ENCODE measurements at places on chromosomes 1 and 21.

- DNase-seq = peak; percentile 24
These were observed 126.7 kb upstream of the CSF3R start for GRCh38 chr1:36609241-36610027.

DNA sequence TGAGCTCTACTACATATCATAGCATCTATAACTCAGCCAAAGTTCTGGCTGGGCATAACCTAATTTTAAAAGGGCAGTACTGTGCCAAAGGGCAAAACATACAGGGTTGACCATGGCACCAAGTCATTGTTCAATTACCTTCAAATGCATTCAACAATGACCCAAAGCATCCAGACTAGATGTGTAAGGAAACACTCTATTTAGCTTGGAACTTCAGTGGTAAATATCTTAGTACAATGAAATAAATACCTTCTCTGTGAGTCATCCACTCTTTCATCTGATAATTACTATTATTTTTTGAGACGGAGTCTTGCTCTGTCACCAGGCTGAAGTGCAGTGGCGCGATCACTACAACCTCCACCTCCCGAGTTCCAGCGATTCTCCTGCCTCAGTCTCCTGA lies 70.0 kb downstream of the NVL start:
- no peak for DNase-seq

- no peak for DNase-seq
These were observed 137.5 kb downstream of the NOS1AP start for GRCh38 chr1:162206749-162207635.

DNA sequence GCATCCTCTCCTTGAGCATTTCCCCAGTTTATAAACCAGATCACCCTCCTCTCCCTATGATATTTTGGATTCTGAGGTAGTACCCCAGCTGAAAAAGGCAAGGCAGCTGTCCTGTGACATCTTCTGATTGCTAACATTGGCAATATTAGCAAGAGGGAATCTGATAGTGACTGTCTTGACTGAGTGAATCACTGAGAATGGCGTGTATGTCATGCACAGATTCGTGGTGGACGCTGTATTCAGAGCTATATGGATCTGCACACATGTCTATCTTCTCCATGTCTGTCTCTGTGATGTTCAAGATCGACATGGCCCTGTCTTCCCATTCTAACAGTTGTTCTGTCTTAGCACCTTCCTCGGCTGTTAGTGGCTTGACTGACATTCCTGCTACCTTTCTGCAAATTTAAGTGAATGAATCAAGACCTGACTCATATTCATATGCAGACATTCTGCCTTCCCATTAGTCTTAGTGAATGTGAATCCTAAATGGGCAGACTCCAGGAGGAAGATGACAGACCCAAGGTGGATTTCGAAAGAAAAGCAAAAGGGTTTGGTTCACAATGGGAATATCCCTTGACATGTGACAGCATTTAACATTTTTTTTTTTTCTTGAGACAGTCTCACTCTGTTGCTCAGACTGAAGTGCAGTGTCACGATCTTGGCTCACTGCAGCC lies 97.7 kb downstream of the PGBD5 start:
- DNase-seq = no peak

GRCh38 chr1:94708811-94709210 lies 111.3 kb upstream of the SLC44A3 start:
- no peak for DNase-seq

DNA sequence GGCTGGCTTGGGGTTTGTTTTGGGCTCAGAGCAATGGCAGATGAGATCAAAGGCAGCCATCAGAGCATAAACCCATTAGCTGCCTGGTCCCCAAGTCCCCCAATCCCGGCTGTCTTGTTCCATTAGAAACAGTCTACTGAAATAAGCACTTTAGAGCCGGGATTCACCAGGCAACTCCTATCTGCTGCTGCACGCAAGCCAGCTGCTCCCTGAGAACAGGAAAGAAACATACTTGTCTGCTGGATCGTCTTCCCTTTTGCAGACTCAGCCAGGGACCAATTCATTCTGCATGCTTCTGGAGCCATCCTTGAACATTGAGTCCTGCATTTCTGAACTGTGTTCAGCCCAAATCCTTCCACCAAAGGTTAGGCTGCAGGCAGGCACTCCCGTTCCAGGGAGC lies 21.8 kb downstream of the RXRG start:
- no peak for DNase-seq

GRCh38 chr21:43740497-43741156 lies 21.7 kb downstream of the PDXK start:
- no peak for DNase-seq

DNA sequence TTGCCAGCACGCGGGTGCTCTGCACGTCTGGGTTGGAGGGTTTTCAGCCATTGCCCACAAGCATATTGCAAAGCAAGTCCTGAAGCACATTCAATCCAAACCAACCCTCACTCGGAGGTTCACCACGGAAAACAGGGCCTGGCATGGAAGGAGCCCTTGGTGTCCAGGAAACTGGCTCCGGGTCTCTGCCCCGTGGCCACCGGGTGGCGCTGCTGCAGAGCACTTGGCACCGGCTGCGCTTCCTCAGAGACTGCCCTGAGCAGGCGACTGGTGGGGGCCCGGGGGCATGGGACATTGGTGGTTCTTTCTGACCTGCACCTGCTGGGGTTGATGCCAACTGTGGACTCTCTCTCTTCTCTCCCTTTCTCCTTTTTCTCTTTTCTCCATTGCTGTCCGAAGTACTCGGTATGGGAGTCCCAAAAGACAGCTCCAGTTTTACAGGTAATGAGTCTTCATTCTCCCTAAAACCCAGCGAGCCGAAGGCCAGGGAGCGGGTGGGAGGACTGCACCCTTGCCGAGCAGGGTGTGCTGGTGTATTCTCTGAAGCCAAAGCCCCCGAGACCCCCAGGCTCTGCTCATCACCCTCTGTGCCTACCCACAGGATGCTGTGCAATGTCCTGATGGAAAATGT lies 4.1 kb upstream of the KCNAB2 start:
- no peak for DNase-seq

- DNase-seq = no peak
These were observed 91.1 kb downstream of the POFUT2 start for GRCh38 chr21:45196620-45197019.

All from fibroblast of the conjunctiva (primary cell).